Psoas muscle (tissue), 8 donors: ENCODE measurements at places on chromosomes 13 and 19. TPM values are rescaled to one million over a fixed set of nuclear protein-coding genes. Genes with fewer than 3 reads are reported as not detected.
A peak's percentile ranks its signal among the peaks of the same experiment; 100 is the strongest.

The RFX1 gene
- polyA plus RNA-seq, result 6.4 TPM

The ADAMTSL5 gene
- 12.6 TPM for polyA plus RNA-seq

The ZNF99 gene
- not detected for polyA plus RNA-seq

The KLK10 gene
- polyA plus RNA-seq, result 0.04 TPM

The METTL21C gene
- 0.25 TPM for polyA plus RNA-seq

The PROZ gene
- polyA plus RNA-seq, result not detected

The UNC13A gene
- 0.05 TPM for polyA plus RNA-seq

The APOC4 gene
- polyA plus RNA-seq, result not detected

DNA sequence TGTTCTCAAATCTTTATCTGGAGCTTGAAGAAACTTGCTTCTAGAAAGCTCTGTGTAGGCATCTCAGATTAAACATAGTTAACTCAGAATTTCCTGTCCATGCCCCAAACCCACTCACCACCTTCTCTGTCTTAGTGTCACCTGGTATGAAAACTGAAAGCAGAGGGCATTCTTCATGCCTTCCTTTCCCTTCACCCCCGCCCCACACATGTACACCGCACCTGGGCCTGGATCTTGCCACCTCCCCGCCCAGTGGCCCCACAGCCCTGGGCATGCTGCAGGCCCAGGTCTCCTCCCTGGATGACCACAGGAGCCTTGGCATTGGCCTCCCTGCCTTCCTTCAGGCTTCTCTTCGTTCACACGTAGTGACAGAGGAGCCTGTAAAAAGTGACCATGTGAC is 15.8 kb downstream of the CFAP97D2 start:
- DNase-seq, result no peak

GRCh38 chr13:47327861-47328260 is 431.0 kb upstream of the HTR2A start:
- DNase-seq, result no peak

GRCh38 chr13:66532146-66532545 is 698.0 kb downstream of the PCDH9 start:
- no peak for DNase-seq

- DNase-seq, result no peak
These were observed 1.3 kb downstream of the TPP2 start for GRCh38 chr13:102598061-102598460.

- DNase-seq, result no peak
These were observed 76.8 kb upstream of the LRCH1 start for GRCh38 chr13:46476174-46476573.

DNA sequence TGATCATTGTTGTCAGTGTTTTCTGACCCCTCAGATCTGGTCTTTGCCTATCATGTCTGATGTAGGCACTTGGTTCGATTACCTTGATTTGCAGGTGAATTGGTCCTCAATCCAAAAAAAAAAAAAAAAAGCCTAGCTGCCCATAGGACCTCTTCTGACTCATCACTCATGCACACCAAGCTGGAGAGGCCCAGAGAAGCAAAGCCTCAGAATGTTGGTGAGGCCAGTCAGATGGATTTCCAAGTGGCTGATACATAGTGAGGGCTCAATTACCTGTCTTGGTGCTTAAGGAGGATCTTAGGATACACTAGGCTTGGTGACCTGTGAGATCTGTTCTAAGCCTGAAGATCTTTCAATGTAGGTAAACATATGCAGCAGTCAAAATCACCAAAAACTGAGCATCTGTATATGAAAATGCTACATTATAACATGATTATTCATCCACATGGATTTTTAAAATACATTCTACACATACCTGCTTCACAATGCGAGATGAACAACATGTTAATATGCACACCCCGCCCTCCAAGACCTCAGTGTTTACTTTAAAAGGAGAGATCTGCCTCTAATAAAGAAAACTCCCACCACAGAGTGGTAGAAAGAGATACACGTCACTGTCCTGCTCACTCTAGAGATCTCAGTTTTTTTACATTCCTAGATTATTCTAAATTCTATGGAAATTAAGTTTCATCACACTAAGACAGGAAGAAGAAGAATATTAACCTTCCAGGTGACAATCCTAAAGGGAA is 79.9 kb upstream of the RAP2A start:
- no peak for DNase-seq

DNA sequence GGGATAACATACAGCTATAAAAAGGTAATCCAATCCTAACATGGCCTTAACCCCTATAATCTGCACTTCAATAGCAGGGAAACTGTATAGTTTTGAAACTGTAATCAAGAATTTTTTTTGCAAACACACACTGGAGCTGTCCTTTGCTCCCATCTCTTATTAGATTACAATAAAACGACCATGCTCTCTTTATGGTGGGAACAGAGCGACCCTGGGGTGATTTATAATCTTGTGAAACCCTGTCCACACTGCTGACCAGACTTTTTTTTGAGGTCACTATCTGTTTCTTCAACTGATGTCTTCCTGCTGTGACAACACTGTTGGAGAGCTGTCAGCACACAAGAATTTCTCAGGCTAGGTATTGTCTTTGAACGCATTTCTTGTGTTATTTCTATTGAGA is 35.3 kb downstream of the DACH1 start:
- no peak for DNase-seq

- no peak for DNase-seq
These were observed 2758.2 kb downstream of the PCDH9 start for GRCh38 chr13:64471916-64472315.

GRCh38 chr13:22828081-22828480 is 352.7 kb upstream of the SGCG start:
- DNase-seq, result no peak

GRCh38 chr13:101258071-101258470 is 158.2 kb downstream of the NALCN start:
- DNase-seq, result no peak

DNA sequence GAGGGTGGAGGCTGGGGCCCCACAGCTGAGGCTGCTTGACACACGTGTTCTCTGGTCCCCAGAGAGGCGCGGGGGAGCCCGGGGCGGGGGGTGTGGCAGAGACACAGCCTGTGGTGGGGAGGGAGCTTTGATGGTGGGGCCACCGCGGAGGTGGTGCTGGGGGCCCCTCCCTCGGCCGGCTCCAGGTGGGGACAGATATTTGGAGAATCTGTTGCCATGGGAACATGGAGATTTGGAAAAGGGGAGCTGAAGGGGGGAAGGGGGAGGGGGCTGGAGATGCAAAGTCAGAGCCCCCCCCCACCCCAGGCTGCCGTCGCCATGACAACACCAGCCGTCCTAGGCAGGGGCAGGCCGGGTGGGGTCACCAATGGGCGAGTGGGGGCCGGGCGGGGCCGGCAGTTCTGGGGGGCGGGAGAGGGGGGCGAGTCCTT is 1.2 kb downstream of the PRKCG start:
- DNase-seq, result peak; percentile 50

DNA sequence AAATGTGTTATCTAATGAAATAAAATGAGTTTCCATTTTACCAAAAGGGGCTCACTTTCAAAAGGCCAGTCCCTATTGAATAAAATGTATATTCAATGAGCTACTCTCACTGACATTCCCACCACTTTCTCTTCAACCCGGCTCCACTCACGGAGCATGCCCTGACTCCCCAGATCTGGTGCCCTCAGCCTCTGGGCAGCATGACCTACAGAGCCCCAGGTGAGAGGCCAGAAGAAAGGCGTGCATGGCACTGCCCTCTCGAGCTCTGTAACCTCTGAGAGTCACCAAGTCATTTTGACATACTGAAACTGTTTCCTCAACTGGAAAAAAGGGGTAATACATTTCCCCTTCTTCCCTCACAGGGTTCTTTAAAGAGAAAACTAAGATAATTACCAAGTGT is 25.2 kb upstream of the SIAH3 start:
- no peak for DNase-seq

- DNase-seq, result no peak
These were observed 12.9 kb upstream of the LENG8 start for GRCh38 chr19:54436031-54436523.

DNA sequence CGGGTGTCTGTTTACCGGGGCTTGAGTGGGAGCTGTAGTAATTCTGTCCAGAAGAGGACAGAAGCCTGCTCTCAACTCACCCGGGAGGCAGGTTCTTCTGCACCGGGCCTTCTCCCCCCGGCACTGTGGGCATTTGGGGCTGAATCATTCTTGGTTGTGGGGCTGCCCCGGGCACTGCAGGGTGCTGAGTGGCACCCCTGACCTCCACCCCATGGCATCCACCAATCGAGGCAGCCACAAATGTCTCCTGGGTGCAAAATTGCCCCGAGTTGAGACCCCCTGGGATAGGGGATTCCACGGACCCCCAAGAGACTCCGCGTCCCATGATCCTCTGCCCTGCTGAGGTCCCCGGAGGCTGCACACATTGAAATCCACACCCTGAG is 68.8 kb downstream of the GNG7 start:
- no peak for DNase-seq

DNA sequence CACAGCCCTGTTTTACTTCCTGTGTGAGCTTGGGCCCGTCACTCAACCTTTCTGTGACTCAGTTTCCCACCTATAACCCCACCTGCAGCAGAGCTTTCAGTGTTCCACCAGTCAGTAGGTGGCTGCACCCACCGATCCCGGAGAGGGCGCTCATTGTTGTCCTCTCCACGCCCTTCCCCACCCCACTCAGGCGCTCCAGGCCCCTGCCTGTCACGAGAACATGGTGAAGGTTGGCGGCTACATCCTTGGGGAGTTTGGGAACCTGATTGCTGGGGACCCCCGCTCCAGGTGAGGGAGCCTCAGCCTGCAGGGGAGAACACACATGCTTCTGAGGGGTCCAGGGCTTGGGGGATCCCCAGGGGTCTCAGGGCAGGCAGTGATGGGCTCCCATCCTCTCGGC is 12.3 kb downstream of the FUZ start:
- no peak for DNase-seq

GRCh38 chr19:15177269-15178116 is 23.3 kb downstream of the NOTCH3 start:
- DNase-seq, result peak; percentile 90

- no peak for DNase-seq
These were observed 170.6 kb downstream of the POSTN start for GRCh38 chr13:37427843-37428494.

GRCh38 chr13:85654227-85654626 is 145.0 kb downstream of the SLITRK6 start:
- DNase-seq, result no peak

DNA sequence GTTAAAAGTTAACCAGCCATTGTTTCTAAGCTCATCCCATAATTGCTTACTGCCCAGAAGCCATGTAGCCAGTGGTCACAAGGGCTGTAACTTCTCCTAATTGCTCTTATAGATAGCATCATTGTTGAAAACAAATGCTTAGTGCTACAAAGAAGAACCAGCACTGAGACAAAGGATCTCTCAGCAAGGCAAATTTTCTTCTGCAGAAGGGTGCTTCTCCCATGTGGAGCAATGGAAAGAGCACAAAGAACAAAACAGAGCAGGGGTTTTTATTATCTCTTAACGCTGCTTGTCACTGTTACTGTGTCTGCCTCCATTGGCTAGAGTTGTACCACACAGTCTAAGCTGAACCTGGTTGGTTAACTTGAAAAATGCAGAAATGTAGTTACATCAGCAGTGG is 1036.8 kb downstream of the UQCRFS1 start:
- no peak for DNase-seq

DNA sequence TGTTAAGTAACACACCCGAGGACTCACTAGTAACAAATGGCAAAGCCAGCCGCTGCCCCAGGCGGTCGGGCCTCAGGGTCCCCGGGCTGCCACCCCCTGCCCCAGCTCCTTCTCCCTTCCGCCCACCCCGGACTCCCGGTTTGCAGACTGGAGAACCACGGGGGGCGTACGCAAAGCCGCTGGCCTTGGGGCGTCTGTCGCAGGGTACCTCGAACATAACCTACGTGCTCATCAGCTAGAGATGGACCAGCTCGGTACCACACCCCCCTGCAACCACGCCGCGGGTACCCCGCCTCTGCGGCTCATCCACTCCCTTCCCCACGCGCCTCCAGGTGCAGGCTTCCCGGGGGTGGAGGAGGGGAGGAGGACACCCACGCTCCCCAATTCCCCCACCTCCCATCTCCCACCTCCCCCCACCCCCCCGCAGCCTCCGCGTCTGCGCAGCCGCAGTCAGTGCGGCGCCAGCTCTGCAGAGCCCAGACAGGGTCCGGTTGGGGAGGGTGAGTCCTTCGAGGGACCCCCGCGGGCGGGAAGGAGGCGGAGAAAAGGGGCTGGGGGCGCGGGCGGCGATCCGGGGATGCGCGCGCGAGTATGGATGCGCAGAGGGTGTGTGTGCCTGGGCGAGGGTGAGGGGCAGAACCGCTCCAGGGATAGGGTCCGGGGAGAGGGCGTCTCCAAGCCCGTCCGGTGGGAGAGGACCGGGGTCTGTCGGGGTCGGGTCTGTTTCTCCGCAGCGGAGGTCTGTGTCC is at the start of gene SMIM17:
SMIM17 (plus strand) TSS at position 449 of the 749 bp plus-strand sequence. CDS start 2,509 bp downstream, outside the sequence.
- no peak for DNase-seq

DNA sequence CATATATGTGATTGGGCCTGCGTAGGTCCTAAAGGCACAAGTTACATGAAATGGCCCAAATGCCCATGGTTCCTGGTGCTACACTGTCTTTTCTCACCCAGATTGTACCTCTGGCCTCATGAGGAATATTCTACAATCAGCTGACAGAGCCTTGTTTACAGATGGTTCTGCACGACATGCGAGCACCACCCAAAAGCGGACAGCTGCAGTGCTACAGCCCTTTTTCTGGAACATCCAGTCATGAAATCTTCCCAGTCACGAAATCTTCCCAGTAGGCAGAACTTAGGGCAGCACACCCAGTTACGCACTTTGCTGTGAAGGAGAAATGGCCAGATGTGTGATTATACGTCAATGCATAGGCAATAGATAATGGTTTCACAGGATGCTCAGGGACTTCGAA is 7.7 kb upstream of the ELF1 start:
- DNase-seq, result no peak

DNA sequence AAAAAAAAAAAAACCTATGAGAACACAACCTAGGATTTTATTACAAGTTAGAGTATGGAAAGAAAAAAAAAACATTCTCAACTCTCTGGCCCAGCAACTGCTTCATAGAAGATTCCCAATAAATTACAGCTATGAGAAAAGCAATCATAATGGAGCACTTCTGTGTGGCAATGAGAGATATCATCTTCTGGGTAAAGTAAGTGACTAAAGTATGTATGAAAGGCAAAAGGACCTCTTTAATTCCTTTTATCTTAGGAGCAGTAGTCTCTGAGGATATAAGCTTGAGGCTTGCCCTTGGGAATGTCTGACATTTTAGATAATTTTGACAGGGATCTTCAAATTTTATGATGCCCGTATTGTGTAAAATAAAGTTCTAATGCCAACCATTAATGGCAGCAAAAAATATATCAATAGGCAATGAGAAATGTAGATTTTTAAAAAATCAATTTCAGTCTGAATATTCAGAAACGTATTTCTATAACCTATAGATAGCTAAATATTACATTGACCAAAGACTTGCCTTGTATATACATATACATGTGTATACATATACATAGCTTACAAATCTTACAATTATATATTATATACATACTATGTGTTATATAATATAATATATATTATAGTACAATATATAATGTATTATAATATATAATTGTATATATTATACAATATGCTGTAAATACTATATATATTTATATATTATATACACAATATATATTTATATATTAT is 823.9 kb upstream of the SLITRK1 start:
- DNase-seq, result no peak

DNA sequence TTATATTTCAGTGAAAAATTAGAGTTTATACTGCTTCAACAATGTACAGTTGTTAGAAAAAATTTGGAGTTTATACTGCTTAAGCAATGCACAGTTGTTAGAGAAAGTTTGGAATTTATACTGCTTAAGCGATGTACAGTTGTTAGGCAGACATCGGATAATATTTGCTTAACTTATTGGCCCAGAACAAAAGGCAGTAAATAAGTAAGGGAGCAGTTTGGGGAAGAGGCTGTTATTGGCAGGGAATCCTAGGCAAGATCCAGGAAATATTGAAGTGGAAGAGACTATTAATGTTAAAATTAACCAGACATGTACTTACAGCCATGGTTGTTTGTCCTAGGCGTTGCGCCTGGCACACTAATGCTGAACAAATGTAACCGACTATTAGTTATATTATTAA is 166.9 kb downstream of the GPC5 start:
- no peak for DNase-seq
